ENCODE measurements at places on chromosomes 13 and 19. TPM values are rescaled to one million over a fixed set of nuclear protein-coding genes. Genes with fewer than 3 reads are reported as not detected.

GRCh38 chr13:62931853-62932252, 1516.2 kb upstream of the PCDH20 start:
- DNase-seq: no peak

The VSIG10L gene
- total RNA-seq: 2.5 TPM

The ZNF813 gene
- total RNA-seq: 5.1 TPM

DNA sequence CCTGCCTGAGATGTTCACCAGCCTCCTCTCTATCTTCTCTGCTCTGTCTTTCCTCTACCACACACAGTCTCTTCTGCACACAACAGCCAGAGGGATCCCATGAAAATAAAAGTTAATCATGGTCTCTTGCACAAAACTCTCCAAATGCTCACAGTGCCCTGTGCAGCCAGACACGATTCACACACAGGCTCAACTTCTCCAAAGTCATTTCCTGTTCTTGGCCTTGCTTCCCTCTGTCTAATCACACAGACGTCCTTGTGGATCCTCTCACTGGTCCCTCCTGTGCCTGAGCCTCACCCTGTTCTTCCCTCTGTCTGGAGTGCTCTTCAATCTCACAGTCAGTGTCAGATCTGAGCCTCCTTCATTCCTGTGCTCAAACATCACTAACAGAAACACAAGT, 7.8 kb downstream of the SIGLEC12 start:
- no peak for DNase-seq

The PSG4 gene
- total RNA-seq: not detected

The F10 gene
- 21.4 TPM for total RNA-seq

The CGB5 gene
- total RNA-seq: not detected

DNA sequence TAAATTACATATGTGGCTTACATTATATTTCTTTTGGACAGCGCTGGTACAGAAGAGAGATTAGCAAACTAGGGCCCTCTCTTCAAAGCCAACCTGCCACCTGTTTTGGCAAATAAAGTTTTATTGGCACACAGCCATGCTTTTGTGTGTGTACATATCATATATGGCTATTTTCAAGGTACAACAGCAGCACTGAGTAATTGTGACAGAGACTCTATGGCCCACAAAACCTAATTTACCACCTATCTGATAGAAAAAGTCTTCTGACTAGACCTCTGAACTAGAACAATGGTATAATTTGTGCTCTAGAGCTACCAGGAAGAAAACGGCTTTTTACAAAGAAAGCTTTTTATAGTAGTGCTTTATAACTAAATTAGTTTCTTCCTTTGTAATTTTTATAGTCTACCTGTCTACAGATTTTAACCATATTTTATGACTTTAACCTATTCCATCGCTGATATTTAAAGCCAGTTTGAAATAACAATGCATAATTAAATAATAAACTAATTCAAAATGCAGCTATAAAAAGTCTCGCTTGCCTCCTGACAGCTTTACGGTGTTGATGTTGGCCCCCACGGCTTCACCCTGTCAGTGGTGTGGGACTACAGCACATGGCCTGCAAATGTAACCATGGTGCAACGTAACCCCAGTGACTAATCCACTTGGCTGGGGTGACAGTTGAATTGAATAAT, 17.7 kb upstream of the DPY19L3 start:
- DNase-seq: no peak

- DNase-seq: no peak
Observed at GRCh38 chr13:32968793-32969192, 47.4 kb upstream of the KL start.

DNA sequence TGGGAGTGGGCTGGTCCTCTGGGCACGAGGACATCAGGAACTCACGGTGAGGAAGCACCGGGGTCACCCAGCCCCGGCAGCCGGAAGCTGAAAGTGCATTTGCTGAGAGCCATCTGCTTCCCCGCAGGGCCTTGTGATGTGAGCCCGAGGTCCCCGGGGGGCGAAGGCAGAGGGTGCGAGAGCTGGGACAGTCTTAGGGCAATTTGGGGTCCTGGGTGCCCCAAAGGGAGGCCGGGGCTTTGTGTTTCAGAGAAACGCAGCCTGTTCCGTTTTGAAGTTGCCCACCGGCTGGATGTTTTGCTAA, 4.8 kb downstream of the F2RL3 start:
- DNase-seq: no peak

- DNase-seq: no peak
Observed at GRCh38 chr13:40146611-40147117, 491.2 kb downstream of the COG6 start.

DNA sequence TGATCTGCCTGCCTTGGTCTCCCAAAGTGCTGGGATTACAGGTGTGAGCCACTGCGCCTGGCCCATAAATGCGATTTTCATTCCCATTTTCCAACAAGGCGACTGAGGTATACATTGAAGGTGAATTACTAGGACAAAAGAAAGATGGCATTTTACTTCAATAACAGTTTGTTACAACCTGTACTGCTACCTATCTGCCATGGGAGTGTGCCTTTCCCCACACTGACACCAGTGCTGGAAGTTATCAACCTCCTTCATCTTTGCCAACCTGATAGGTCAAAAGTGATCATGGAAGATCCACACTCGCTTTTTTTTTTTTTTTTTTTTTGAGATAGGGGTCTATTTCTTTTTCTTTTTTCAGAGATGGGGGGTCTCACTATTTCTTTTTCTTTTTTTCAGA, 11.0 kb downstream of the CRX start:
- DNase-seq: no peak

DNA sequence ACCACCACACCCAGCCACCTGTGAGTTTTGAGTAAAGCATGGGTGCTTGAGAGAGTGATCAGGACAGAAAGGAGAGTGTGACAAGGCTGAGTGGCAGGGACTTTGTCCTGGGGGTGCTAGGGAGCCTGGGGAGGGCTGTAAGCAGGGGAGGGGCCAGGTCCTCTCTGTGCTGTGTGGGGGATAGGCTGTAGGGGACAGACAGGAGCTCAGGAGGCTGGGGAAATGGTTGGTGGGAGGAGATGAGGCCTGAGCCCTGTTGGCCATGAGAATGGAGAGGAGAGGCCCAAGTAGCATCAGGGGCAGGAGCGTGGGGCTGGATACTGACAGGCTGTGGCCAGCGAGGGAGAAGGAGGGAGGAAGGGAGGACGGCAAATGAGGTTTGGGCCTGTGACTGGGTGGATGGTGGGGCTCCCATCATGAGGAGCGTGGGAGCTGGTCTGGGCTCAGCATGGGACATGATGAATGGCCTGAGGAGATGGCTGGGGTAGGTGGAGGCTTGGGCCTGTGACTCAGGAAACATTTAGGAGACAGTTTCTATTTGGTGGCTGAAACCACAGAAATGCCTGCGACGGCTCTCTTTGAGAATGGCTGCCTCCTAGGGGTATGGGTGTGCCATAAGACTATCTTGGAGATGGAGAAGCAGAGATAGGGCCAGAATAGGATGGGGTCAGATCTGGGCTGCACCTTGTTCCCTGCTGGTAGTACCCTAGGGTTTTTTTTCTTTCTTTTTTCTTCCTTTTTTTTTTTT, 25.0 kb downstream of the GRIN2D start:
- DNase-seq: no peak

GRCh38 chr13:90201202-90201601, 1146.3 kb upstream of the MIR17HG start:
- DNase-seq: no peak

DNA sequence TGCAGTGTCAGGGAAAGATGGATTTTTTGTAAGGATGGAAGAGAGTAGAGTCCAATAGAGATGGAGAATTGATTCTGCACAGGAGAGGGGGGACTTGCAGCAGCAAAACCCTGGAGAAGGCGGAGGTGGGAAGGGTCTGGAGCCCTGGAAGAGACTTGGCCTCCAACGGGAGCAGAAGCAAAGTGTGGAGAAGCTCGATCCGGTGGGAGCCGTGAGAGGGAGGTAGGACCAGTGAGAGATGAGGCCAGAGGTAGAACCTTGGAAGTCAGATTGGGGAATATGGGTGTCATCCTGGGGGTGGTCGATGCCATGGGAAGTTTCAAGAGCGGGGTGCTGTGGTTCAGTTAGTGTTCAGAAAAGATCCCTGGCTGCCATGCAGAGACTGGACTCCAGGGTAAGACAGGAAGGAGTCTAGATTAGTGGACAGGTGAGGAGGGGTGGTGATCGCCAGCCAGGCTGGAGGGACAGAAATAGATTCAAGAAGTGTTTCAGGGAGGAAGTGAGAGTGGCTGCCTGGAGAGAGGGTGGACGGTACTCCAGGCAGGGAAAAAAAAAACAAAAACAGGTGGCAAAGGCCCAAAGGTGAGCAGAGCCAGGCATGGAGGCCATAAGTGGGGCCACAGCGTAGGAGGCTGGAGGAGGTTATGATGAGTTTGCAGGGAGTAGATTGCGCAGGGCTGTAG, 2.6 kb downstream of the PPP5C start:
- DNase-seq: no peak

- DNase-seq: peak; percentile 77
Observed at GRCh38 chr13:33080972-33081590, 64.9 kb downstream of the KL start.

The EFNB2 gene
- total RNA-seq: 33.1 TPM

DNA sequence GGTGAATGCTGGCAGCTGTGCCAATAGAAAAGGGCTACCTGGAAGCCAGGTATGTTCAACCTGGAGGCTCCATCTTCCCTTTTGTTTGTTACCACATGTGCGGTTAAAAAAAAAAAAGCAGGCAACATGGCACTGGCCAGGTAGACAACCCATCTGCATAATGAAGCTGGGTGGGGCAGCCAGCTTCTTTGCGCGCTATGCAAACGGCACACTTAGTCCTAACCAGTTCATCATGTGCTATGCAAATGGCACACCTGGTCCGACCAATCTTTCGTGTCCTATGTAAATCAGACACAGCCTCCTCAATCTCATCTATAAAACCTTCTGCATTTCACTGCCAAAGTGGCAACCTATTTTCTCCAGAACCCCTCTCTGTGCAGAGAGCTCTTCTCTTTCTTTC, 11.3 kb upstream of the IGSF23 start:
- DNase-seq: no peak

The TMC4 gene
- 4.3 TPM for total RNA-seq

DNA sequence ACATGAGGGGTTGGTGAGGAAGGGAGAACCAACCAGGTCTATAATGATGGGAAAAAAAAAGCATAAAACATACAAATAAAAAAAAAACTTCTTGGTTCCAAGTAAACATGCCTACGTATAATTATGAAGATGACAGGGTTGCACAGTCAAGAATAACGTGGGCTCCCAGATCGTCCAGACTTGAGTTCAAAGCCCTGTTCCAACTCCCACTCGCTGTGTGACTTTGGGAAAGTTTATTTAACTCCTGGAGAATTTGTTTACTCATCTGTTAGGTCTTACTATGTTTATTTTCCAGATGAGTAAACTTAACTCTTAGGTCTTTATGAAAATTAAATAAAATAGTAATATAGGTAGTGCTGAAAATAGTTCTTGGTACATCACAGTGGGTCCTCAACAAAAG, 13.8 kb downstream of the STARD13 start:
- DNase-seq: no peak

DNA sequence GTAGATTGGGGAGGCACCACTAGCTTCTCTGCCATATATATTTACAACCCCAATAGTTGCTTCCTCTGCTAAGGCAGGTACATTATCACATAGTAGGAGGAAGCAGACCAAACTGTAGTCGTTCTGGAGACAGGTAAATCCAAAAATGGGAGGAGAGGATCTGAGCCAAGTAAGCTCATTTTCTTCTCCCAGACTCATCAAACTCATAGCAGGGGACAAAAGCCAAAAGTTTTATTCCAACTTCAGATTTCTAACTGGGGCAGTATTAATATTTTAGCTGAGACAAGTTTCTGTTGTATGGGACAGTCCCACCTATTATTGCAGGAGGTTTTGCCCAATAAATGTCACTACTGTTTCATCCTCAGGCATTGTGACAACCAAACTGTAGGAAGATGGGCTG, 7.8 kb upstream of the IGSF23 start:
- DNase-seq: no peak

The PRR19 gene
- total RNA-seq: 0.62 TPM

GRCh38 chr13:77779552-77780272, 82.2 kb downstream of the SLAIN1 start:
- DNase-seq: peak; percentile 85

The KANK3 gene
- 24.2 TPM for total RNA-seq

GRCh38 chr19:6677883-6678689, 8.1 kb upstream of the TNFSF14 start:
- no peak for DNase-seq

The PCDH9 gene
- total RNA-seq: 6.9 TPM

GRCh38 chr13:99626461-99627082, 125.3 kb downstream of the TM9SF2 start:
- no peak for DNase-seq

GRCh38 chr13:40344270-40345148, 321.9 kb downstream of the FOXO1 start:
- DNase-seq: peak; percentile 45

DNA sequence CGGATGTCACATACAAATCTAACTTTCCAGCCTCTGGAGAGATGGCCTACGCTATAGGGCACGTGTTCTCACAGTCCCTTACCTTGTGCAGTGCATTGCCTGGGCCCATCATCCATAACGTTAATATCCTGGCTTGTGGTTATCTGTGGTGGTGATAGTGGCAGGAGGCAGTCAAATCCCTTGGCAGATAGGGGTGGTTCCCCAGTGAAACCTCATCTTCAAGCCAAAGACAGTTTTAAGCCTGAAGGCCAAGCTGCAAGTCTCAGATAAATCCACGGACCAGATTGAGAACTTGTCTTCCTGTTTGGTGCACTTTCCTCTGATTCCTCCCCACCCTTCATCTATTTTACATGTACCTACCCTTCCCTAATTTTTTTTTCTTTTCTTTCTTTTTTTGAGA, 4.3 kb upstream of the FBXO17 start:
- no peak for DNase-seq

DNA sequence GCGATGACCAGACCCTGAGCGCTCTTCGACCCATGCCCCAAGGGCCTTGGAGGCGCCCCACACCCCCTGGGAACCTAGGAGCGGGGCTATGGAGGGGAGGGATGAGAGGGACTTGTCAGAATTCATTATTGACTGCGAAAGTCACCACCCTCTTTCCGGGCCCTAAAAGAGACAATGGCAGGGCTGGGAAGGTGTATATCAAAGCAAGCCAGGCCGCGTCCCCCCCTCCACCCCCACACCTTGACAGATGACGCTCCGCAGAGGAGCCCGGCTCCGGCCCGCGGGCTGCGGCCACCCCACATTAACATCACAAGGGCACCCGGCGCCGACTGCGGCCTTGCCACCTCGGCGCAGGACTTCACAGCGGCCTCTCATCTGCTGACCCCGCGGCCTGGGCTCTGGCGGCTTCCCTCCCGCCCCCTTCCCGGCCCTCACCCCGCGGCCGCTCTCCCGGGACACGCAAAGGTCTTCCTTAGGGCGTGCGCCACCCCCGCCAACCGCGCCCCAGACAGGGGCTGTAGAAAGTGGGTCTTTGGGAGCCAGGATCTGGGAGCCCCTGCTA, 2.4 kb downstream of the CDX2 start:
- no peak for DNase-seq

All from tongue (tissue), 3 donors.